Hippocampal formation (tissue), 2 donors: ENCODE measurements at places on chromosomes 12 and 14.

DNA sequence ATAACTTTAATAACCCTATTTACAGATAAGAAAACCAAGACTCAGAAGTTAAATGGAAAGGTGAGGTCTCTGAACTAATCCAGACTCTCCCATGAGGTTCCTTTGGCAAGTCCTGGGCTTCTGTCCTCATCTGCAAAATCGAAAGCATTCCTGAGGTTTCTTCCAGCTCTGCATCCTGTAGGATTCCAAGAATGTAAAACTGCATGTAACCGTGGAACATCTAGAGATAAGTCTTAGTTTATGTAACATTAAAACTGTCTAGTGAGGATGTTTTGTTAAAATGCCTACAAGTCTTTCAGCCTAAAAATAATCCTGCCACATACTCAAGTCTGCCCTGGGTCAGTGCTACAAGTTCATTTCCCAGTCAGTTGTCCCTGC, 7.3 kb upstream of the ITFG2 start:
- DNase-seq: no peak

DNA sequence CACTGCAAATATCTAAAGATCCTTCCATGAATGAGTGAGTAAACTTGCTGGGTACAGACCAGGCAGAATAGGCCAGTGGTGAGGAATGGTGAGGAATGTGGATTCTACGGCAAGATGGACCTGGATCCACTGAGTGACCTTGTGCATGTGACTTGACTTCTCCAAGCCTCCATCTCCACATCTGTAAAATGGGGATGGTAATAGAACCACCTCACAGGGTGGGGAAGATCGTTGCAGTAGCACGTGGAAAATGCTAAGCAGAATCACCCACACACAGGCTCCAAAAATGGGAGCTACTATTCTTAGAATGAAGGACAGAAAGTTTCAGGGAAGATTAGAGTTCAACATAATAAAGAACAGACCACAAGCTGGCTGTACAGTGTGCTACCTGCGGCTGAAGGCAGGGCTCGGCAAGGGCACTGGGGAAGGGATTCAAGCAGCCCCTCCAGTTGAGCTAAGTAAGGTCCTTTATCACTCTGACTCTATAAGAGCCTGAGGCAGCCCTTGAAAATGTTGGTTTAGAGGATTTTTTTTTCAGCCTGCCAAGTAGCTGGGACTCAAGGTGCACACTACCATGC, 47.5 kb downstream of the ACTN1 start:
- no peak for DNase-seq

DNA sequence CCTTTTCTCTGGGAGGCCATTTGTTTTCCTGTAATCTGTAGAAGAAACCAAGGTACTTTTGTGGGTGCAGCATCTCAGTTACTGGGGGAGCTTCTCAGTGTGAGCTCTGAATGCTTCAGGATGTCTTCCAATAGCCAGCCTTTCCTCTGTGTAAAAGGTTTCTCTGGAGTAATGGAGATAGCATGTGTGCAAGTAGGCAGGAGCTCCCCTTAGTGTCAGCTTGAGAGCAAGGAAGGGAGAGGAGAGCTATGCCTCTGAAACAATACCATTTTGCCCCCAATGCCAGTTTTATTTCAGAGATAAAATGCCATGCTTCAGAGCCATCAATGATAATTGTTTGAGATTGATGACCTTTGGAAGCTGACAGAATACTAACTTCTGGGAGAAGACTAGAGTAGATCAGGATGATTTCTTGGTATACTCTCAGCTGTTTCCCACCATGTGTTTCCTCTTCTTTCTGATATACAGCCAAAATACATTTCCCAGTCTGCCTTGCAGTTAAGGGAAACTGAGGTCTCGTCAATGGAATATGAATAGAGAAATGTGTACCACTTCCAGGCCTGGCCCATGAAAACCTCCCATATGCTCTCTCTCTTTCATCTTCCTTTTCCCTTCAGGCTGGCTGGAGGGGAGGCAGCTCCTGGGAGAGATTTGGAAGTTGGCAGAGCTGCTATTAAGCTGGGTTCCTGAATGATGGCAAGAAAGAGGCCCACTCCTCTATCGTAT, 125.7 kb downstream of the CRADD start:
- DNase-seq: no peak

DNA sequence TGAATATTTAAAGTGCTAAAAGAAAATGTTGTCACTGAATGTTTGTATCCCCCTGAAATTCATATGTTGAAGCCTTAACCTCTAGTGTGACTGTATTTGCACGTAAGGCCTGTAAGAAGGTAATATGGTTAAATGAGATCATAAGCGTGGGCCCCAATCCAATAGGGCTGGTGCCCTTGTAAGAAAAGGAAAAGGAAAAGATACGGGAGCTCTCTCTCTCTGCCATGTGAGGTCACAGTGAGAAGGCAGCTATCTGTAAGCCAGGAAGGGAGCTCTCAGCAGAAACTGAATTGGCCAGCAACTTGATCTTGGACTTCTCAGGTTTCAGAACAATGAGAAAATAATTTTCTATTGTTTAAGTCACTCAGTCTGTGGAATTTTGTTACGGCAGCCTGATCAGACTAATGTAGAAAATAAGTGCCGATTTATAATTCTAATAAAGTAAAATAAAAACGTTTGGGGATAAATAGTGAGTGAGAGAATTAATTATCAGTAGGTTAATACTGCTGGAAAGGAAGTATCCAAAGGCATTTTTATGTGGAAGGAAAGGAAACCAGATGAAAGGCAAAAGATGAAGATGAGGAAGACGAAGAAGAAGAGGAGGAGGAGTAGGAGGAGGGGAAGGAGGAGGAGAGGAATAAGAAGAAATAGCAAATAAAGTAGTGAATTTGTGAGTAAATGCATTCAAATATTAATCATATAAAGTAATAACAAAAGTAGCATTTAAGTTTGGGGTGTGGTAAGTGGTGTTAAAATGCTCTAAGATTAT, 188.5 kb upstream of the KRR1 start:
- no peak for DNase-seq

DNA sequence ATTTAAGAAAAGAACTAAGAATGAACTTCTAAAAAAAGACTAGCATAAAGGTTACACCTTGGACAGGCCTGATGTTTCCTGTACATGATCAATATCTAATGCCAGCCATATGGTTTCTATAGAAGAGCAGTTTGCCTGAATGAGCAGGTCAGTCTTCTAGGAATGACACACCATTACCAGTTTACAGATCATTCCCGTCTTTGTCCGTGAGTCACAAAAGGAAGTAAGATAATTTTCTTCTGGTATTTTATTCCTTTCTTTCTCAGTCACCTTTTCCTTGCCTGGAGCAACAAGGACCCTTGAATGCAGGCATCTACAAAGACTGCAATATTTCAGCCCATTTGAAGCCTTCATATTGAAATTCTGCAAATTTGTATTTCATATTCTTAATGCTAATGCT, 44.6 kb upstream of the CNTN1 start:
- DNase-seq: no peak

GRCh38 chr14:57834961-57835360, 30.9 kb downstream of the SLC35F4 start:
- DNase-seq: no peak

DNA sequence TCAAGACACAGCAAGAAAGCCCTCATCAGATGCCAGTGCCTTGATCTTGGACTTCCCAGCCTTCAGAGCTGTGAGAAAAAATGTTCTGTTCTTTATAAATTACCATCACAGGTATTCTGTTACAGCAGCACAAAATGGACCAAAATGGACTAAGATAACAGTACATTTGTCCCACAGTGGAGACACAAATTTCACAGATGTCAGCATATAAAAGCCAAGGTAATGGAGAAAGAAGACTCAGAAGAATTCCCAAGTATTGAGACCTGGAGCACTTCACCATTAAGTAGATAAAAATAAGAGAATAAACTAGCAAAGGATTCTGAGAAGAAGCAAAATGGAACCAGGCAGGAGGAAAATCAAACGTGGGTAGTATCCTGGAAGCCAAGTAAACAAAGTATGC, 131.0 kb downstream of the NOVA1 start:
- DNase-seq: no peak

DNA sequence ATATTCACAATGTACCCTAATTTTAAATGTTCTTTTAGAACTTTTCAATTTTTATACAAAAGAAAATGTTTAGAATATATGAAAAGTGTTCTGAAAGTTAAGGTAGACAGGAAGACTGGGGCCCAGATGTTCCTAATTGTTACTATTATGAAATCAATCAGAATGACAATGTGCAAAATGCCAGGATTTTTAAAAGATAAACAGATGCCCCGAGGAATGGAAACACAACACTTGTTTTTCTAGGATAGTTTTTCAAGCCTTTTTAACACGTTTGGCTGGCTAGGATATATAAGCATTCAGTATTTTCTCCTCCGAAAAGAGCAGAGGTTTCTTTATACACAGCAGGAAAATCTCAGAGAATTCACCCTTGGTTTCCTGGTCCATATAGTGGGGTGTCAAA, 106.8 kb downstream of the ESR2 start:
- no peak for DNase-seq

GRCh38 chr12:79008591-79008990, 144.0 kb downstream of the SYT1 start:
- DNase-seq: no peak

DNA sequence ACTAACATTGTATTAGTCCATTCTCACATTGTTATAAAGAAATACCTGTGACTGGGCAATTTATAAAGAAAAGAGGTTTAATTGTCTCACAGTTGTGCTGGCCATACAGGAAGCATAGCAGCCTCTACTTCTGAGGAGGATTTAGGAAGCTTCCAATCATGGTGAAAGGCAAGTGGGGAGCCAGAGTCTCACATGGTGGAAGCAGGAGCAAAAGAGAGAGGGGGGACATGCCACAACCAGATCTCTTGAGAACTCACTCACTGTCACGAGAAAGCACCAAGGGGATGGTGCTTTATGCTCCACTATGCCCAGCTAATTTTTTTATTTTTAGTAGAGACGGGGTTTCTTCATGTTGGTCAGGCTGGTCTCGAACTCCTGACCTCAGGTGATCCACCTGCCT, 13.3 kb downstream of the OS9 start:
- no peak for DNase-seq

- no peak for DNase-seq
These were observed 200.9 kb downstream of the GRIN2B start for GRCh38 chr12:13780453-13780852.

DNA sequence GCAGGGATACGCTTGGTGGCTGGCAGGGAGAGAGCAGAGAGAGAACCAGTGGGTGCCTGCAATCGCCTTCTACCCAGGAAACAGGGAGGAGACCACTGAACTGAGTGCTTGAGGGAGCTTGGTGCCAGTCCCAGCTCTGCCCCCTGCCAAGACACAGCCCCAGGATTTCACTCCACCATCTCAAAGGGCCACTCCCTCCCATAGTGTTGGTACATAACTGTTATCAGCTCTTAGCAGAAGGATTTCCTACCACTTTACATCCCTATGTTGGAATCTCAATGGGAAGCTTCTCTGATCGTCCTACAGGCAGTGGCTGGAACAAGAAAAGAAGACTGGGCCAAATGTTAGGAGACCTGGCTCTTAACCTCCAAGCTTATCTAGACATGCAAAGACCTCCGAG, 157.4 kb upstream of the FOXN3 start:
- no peak for DNase-seq

- DNase-seq: no peak
These were observed 240.7 kb upstream of the PLEKHG7 start for GRCh38 chr12:92462049-92462448.

DNA sequence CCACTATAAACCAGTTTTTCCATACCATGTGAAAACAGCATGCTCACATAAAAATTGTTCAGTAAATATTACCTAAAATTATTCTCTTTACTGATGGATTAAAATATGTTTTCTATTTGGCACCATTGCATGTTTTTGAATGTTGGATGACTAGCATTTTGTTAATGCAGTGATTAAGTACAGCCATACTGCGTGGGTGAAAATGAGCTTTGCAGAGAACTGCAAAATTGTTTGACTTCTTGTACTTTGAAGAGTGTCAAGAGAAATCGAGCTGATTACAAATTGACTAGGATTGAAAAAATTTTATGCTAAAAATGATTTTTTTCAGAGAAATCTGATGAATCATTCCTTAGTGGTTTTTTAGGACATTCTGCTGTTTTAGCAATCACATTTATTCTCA, 452.9 kb downstream of the RPL10L start:
- no peak for DNase-seq

DNA sequence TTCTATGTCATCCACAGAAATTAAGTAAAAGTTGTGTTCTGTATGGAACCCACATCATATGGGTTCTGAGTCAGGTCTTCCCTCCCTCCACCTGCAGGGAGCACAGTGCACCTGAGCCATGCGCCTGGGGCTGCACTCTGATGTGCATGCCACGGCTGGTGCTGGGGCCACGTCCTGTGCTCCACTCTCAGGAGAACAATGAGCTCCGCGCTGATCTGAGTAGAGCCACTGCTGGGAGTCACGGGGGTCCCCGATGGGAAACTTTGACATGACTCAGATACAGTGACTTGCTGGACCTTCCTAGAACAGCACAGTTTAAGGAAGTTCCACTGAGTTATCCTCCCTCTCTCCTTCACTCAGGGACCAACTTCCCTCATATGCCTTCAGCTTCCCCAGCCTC, 683.4 kb downstream of the TMEM121 start:
- DNase-seq: no peak

DNA sequence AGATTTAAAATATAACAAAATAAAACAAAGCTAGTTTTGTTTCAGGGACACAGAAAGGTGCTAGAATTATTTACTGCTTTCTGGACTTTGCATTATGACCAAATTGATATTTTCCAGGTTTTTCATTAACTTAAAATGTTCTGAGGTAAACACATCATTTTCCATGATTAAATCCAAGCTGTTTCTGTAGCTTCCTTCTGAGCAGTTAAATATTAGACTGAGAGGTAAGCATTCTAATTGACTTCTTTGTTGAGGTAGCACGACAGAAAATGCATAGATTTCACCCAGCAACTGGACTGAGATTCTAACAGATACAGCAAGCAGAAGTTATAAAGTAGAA, 98.3 kb downstream of the BMP4 start:
- DNase-seq: no peak

GRCh38 chr12:2581293-2582045, 213.3 kb upstream of the FKBP4 start:
- no peak for DNase-seq

DNA sequence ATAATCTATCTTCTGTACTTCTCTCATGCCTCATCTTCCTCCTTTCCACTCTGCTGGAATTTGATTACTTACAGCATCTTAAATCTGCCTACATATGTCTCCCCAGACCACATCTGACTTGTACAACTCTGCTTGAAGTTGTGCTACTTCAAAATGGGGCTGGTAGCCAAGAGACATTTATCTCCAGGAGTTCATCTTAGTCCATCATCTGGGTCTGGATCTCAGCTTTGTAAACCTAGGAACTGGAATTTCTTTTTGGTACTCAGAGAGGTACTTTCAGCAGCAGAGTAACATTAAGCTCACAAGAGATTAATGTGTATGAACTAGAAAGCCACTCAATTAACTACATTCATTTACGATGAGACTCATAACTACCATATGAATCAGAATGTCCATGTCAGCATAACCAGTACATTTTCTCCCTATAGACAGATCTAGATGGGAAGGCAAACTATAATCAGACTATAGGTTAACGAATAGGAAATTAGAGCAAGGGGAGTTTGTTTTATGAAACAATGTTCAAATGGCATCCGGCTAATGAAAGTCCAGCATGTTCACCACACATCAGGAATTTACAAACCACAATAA, 178.8 kb downstream of the CEP128 start:
- no peak for DNase-seq

GRCh38 chr14:44701563-44702263, 194.6 kb upstream of the FSCB start:
- no peak for DNase-seq

- DNase-seq: no peak
These were observed 192.2 kb upstream of the ARHGAP5 start for GRCh38 chr14:31884776-31885379.

- DNase-seq: no peak
These were observed 5.8 kb downstream of the PHB2 start for GRCh38 chr12:6964605-6965025.

- DNase-seq: no peak
These were observed 57.7 kb downstream of the ADGRD1 start for GRCh38 chr12:131011165-131012079.
